ENCODE measurements at places on chromosomes 11 and 22.

DNA sequence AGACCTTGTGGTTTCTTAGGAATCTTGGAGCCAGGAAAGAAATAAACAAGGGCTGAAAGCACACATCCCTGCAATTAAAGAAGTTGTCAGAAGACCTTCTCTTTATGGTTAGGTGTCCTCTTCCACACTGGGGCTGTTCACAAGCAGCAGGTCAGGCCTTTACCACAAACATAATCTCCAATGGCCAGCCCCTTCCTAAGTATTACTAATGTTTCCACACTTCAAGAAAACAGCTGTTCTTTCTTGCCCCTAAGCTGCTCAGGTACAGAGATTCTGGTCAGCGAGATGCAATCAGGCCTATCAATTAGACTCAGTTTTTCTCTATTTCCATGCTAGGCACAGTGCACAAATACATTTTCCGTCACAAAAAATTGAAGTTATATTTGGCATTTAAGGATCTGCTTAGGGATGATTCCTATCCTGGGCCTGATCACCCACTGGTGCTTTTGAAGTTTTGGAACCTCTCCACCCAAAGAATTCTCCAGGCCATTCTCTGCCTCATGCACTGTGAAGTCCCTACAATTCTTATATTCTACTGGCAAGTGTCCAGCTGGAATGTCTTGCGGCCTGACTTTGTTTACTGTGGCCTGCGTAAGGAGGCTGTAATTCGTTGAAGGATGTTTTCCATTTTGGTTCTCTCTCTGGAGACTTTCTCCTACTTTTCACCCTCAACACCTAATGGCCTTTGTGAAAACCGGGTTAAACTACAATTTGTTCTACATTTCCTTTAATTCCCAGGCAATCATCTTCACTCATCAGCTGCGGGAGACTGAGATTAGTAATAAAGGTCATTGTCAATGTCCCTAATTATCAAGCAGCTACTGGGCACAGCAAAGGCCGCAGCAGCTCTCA is 5.1 kb downstream of the PRAME start:
- DNase-seq: no peak

GRCh38 chr11:83600661-83601060 is 314.5 kb upstream of the CCDC90B start:
- DNase-seq: no peak

GRCh38 chr22:36117053-36117554 is 43.5 kb downstream of the APOL3 start:
- DNase-seq: no peak

DNA sequence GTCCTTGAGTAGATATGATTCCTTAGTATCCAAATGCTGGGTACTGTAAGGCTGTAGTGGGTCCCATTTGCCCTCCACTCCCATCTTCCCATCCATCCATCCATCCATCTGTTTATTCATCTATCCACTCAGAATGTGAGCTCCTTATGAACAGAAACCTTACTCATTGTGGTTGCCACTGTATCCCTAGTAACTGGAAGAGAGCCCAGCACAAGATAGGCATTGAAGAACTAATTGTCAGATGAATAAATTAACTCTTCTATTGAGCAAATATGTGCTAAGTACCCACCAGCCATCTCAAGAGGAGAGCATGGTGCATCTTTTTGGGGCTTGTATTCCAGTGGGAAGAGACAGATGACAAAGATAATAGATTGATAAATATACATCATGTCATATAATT is 86.4 kb upstream of the SEZ6L start:
- no peak for DNase-seq

GRCh38 chr11:33874433-33874832 is 17.4 kb downstream of the LMO2 start:
- no peak for DNase-seq

- no peak for DNase-seq
These were observed 3.0 kb upstream of the ANKK1 start for GRCh38 chr11:113384551-113384950.

DNA sequence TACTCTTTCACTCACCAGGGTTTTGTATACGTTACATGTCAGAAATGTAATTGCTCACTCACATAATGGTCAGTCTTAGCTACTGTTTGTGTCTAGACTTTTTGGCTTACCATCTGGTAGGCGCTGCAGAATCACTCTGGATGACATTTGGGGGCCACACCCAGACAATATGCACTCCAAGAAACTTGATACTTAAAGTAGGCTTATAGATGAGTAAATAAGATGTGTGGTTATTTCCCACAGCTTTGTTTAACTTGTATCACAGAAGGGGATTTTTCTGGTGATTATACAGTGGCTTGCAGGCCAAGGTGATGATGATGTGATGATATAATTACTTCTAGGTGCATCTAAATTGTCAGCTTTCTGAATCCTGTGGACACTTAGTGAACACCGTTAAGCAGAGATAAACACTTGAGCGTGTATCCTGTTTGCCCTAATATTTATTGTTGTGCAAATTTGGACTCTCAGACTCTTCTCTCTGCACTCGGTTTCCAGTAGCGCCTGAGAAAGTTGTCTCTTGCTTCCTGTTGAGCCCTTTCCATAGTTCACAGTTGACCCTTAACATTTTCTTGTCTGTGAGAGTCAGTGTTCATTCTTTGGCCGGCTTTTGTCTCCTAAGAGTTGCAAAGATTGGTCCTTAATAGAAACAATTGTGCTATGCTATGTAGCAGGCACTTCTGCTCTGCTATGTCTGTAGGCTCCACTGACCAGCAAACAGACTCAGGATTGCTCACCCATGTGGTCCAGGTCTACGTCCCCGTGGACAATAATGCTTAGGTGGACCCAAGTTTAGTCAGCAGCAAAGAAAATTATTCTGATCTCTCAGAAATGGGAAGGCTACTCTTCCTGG is 89.3 kb downstream of the PRR5L start:
- DNase-seq: no peak

DNA sequence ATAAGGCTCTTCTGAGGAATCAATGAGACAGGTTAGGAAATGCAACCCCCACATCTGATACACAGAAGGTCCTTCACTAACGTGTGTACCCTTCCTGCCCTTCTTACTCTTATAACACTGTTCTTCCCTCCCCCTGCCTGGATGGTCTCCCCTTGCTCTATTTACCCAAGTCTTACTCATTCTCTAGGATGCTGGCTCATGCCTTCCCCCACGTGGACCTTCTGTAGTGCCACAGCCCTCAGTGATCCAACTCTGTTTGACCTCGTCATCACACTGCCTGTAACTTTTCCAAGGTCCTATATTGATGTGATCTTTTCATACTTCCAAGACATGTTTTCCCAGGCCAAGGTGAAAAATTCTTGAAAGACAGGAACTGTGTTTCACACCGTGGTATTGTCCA is 79.8 kb downstream of the C11orf58 start:
- no peak for DNase-seq

GRCh38 chr22:30390974-30391691 is 3.9 kb upstream of the RNF215 start:
- peak; percentile 57 for DNase-seq

- no peak for DNase-seq
These were observed 65.4 kb downstream of the ZC3H12C start for GRCh38 chr11:110158317-110159200.

GRCh38 chr22:32830473-32830872 is 29.0 kb downstream of the TIMP3 start:
- no peak for DNase-seq

DNA sequence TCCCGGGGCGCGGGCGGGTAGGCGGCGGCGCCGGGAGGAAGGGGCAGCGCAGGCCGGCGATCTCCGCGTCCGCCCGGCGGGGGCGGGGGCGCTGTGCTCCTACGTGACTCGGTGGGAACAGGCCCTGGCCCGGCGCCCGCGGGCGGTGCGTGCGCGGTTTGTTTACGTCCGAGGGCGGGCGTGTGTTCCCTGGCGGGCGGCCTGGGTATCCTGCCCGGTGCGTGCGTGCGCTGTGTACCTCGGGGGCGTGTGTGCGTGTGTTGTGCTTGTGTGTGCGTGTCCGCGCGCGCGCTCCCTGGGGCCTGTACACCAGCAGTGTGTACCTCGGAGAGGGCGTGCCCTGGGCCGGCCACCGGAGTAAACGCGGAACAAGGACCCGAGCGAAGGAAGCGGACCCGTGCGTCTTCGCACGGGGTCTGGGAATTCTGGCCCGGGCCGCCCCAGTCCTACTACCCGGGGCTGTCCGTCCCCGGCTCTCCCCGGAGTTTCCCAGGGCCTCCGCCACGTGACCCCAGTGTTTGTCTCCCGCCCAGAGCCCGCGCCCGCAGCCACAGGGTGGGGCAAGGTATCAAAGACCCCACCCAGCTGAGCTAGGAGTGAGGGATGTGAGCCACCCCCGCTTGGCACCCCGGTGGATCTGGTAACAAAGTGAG is 769 bp downstream of the MAFF start:
- DNase-seq: peak; percentile 93

- DNase-seq: no peak
These were observed 43.7 kb upstream of the ADA2 start for GRCh38 chr22:17262976-17263375.

- peak; percentile 93 for DNase-seq
These were observed at the start of gene MICAL2 for GRCh38 chr11:12110201-12110713. MICAL2 (plus strand) TSS chr11:12110590; CDS start chr11:12162156, 51,566 bp downstream.

- no peak for DNase-seq
These were observed 15.0 kb upstream of the PRR5 start for GRCh38 chr22:44686873-44687600.

- DNase-seq: peak; percentile 49
These were observed 108.2 kb upstream of the CD44 start for GRCh38 chr11:35030716-35031213.

DNA sequence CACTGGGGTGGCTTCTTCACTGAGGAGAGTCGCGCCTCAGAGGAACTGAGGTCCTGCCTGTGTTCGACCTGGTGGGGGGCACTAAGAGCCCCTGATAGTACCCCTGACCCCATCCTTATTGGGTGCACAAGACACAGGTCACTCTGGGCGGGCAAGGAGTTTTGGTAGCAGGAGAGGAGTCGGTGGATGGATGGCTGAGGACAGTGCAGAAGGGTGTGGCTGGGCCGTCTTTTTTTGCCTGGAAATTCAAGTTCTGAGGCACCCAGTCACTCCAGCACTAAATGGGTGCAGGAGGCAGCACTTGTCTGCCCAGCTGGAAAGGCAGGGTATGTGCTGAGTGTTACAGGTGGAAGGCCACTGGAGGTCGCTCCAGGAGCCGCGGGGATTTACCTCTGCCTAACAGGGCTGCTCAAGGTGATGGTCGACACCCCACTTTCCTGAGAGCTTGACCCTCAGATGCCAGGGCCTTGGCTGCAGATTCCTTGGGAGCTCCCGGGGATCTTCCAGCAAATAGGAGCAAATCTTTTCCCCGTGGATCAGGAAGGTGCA is 960 bp downstream of the TSSC4 start:
- no peak for DNase-seq

GRCh38 chr11:69111624-69112542 is 43.9 kb upstream of the SMIM38 start:
- peak; percentile 50 for DNase-seq
